ENCODE measurements at places on chromosomes 13 and 19.

GRCh38 chr19:33248104-33248503, 22.5 kb upstream of the SLC7A10 start:
- DNase-seq: no peak

DNA sequence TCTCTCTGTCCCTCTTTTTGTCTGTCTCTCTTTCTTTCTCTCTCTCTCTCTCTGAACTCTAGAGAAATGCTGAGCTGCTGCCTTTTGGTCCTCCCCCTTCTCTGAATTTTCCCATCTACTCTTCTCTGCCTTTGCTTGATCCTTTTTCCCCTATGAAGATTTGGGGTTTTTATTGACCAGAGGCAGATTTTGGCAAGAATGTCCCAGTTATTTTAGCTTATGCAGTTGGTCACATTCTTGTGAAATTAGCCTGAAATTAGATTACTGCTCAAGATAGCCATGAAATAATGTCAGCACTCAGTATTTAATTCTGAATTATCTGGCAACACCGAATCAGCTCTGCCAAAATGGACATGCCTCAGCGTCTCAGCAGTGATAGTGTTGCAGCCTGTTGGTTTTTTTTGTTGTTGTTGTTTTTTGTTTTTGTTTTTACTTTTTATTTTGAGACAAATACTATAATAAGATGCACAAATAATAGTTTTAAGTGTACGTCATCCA, 17.2 kb upstream of the SPART start:
- no peak for DNase-seq

DNA sequence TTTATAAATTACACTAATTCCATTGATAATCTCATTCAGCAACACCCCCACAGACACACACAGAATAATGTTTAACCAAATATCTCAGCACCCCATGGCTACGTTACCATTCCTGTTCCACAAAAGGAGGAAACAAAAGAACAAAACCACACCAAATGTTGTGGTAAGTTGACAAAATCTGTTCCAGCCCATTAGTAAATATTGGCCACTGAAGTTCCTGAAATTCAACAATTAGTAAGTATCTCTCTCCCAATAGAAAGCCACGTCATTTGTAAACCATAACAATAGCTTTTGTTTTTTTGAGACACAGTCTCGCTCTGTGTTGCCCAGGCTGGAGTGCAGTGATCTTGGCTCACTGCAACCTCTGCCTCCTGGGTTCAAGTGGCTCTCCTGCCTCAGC, 2.3 kb upstream of the FCAR start:
- DNase-seq: no peak

- DNase-seq: no peak
These were observed 13.9 kb upstream of the FBXL3 start for GRCh38 chr13:77040835-77041234.

GRCh38 chr19:9792206-9793070, 23.9 kb upstream of the ZNF846 start:
- DNase-seq: peak; percentile 47

DNA sequence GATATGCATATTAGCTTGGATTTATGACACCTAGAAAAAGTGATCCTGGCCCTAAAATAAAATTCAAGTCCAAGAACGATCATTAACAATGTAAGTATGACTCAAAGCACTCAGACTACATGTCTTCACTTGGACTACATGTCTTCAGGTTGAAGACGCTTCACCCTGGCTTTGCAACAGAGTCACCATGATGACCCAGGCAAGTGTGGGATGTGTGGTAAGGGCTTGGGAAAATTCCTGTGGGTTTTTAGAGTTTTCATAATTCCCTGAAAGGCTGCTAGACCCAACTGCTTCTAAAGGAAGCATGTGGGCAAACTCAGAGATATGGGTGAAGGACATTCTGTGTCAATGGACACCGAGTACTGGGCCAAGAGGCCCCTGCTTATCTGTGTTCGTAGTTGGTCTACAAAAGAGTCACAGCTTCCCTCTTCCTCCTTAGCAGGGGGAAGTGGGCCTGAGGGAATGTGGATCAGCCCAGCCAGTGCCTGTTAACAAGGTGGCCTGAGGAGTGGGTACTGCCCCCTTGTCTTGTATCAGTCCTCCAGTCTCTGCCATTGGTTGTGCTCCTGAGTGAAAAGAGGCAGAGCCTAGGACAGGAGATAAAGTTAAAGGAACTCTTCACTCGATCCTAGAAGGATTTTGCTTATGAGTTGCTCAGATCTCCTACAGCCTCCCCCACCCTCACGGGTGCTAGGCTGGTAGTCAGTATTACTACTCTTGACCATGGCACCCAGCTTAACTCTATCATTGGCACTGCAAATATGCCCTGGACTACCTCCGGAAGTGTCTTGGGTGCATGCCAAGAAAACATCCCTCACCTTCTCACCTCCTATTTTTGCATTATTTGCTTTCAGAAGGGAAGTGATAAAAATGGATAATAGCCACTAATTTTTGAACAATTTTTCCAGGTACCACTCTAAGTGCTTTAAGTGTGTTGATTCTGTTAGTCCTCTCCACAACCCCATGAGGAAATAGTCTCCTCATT, 406.3 kb downstream of the COG6 start:
- no peak for DNase-seq

DNA sequence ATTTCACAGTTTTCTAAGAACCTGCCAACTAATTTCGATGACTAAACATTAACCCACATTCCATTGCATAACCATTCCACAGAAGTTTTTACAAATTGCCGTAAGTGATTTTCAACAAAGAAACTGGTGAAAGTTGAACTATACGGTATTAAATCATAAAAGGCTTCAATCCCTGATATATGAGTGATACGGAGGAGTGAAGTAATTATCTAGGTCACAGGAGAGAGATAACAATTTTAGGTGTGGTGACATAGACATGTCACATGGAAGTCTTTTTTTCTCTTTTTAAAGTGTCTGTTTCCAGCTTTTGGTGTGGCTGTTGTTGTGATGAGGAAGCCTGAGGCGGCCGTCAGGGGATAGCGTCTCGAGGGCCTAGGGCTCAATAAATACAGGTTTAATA, 29.4 kb downstream of the TBC1D4 start:
- DNase-seq: no peak

GRCh38 chr13:113724016-113724758, 34.8 kb upstream of the TMEM255B start:
- no peak for DNase-seq

GRCh38 chr13:39602277-39602613, 748 bp downstream of the LHFPL6 start:
- no peak for DNase-seq

- no peak for DNase-seq
These were observed 114.8 kb downstream of the KATNAL1 start for GRCh38 chr13:30192320-30193093.

- no peak for DNase-seq
These were observed 10.3 kb downstream of the COG6 start for GRCh38 chr13:39665763-39666162.

DNA sequence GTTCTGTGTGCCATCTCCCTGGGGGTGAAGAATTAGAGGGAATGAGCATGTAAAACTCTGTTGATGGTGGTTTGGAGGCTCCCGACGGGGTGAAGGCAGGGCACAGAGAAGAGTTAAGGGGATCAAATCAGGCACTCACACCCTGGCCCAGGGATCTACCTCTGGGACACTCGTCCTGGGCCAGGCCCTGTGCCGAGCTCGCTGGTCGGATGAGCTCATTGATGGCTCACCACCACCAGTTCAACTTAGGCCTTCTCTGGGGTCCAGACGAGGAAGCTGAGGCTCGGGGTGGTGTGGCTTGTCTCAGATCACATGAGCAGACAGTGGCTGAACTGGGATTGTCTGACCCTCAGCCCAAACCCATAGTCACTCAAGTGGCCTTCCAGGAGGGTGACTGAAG, 1.6 kb downstream of the NACC1 start:
- DNase-seq: no peak

GRCh38 chr13:107834281-107834680, 381.1 kb downstream of the LIG4 start:
- no peak for DNase-seq

- DNase-seq: no peak
These were observed 8.6 kb downstream of the NPAS1 start for GRCh38 chr19:47028195-47028601.

DNA sequence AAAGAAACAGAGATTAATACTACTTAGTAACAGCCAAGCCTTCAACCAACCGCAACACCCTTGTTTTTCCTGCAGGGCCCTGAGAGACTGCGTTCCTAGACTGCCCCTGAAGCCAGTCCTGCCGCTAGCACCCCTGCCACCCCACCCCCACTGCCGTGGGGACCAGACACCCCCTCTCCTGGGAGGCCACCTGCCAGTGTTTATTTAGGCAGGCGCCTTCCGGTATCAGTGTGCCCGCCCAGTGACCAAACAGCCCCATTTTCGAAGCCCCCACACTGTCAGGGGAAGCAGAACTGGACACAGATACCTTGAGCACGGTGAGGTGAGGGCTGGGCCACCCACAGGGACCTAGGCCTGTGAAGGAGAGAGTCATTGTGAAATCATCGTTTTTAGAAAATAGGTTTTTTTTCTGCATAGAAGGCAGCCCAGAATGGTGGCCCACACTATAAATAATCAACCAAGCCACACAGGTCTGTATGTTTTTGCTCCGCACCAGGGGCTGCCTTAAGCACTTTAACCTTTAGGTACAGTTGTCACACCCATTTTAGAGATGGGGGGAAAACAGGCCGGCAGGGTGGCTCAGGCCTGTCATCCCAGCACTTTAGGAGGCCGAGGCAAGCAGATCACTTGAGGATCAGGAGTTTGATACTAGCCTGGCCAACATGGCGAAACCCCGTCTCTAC, 3.5 kb upstream of the TLE5 start:
- DNase-seq: no peak

GRCh38 chr19:51713319-51714285, 10.2 kb downstream of the HAS1 start:
- DNase-seq: no peak

DNA sequence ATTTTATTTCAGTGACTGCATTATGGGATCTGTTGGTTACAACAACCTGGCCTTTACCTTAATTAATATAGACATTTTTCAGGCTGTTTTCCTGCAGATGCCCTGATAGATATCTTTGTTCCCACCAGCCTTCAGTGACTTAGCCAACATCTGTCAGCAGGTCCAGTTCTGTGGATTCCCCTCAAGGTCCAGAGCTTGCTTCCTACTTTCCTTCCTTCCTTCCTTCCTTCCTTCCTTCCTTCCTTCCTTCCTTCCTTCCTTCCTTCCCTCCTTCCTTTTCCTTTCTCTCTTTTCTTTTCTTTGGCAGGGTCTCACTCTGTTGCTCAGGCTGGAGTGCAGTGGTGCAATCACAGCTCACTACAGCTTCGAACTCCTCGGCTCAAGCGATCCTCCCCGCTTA, 14.4 kb upstream of the CYP2B6 start:
- no peak for DNase-seq

DNA sequence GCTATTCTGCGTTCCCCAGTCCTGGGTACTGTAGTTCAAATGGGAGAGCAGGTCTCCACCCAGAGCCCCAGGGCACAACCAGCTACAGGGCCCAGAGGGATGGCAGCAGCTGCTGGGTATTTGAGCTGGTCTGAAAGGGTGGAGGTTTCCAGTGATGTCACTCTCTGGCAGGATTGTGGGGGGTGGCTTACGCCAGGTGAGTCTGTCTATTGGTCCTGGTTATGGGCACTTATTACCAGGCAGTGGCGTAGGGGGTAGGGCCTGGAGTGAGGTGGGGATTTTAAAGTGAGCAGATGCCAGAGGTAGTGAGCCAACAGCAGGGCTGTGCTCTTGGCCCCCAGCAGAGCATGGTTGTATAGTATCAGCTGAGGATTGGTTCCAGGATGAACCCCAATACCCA, 6.2 kb downstream of the RPS19 start:
- DNase-seq: no peak

- no peak for DNase-seq
These were observed 11.6 kb downstream of the CNFN start for GRCh38 chr19:42378225-42379215.

- no peak for DNase-seq
These were observed 1.9 kb upstream of the MEF2B start for GRCh38 chr19:19171821-19172532.

DNA sequence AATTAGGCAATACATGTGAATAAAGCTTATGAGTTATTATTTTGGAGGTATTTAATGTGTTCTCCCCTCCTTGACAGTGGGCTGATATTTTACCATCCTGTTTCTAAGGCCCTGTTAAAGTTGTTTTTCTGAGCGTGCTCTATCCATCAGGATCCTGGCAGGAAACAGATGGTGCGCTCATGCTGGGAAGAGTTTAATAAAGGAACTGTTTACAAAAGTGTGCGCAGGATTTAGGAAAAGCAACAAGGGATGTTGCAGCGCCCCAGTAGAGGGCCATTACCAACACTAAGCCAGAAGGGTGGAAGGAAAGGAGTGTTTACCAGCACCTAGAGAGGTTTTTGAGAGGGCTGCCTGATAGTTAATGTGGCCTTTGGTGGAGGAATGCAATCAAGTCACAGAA, 374.5 kb downstream of the KCNRG start:
- no peak for DNase-seq

- DNase-seq: no peak
These were observed 11.5 kb upstream of the SUPT20H start for GRCh38 chr13:37070956-37071355.

GRCh38 chr13:86425170-86425815, 626.1 kb upstream of the SLITRK6 start:
- no peak for DNase-seq

GRCh38 chr19:53531457-53531856, 6.5 kb upstream of the ZNF331 start:
- DNase-seq: no peak

DNA sequence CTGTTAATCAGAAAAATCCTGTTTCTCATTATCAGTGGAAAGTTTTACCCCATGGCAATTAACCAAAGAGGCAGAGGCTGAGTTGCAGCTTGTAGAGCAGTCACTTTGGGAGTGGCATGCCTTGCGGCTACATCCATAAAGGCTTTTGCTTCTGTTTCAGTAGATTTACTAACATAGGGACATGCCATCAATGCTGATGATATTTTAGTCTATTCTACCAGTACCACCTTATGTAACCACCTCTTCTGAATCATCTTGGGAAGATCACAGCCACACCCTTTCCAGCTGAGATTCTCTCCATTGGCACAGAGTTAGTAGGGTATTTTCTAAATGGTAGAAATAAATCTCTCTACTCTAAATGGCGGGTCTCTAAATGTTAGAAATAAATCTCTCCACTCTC, 37.5 kb downstream of the POSTN start:
- no peak for DNase-seq

DNA sequence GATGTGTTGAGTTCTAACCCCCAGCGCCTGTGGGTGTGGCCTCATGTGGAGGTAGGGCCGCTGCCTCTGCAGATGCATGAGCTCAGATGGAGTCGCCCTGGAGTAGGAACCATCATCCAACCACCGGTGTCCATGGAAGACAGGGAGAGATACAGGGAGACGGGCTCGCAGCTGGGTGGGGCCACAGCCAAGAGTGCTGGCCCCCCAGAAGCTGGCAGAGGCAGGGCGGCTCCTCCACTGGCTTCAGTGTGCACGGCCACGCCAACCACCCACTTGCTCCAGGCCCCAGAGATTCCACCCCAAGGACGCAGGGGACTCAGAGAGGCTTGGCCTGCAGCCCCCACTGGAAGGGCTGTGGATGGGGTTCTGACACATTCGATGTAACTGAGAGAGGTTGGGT, 5.4 kb upstream of the MCF2L start:
- DNase-seq: no peak

All from BJ (cell line).